ENCODE measurements at places on chromosomes 11 and 22. TPM values are rescaled to one million over a fixed set of nuclear protein-coding genes. Genes with fewer than 3 reads are reported as not detected.
A peak's percentile ranks its signal among the peaks of the same experiment; 100 is the strongest.

DNA sequence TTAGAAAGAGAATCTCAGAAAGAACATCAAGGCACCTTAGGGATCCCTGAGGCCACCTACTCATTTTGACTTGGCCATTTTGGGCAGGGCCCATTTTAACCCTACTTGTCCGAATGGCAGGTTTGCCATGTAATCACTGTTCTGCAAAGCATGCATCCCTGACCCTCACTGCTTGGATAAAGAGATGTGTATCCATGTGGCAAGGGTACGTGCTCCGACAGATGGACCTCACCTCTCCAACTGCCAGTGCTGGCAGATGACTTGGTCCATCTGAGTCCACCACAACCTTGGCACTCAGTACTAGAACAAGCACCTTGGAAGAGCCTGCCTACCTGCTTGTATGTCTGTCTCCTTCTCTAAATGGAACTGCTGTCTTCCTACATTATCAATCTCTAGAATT, 139.4 kb downstream of the SPATA19 start:
- H3K36me3 ChIP-seq: no peaks in the 10 kb centered on the region
- no peak for DNase-seq
- H3K27me3 ChIP-seq: peaks cover 17% of the 10 kb centered on the region

- no peaks in the 10 kb centered on the region for H3K36me3 ChIP-seq
- no peak overlapping the region for H3K27ac ChIP-seq
- H3K4me3 ChIP-seq: no peak overlapping the region
- no peaks in the 10 kb centered on the region for H3K4me1 ChIP-seq
Observed at GRCh38 chr11:44468345-44468988, 97.0 kb upstream of the CD82 start.

DNA sequence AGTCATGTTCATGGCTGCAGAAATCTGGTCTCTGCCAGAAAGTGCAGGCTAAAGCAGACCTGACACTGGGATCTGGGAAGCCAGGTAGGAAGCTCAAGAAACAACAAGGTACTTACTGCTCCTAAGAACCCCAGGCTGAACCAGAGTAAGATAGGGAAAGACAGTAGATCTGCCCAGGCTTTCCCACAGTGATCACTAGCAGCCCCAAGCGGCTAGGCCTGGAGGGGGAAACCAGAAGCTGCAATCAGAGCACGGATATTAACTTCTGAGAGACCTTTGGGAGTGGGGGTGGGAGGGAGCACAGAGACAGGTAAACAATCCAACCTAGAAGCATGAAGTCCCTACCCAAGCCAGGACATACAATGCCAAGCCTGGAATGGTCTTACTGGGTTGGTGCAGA, 135.2 kb upstream of the C11orf58 start:
- no peaks in the 10 kb centered on the region for H3K36me3 ChIP-seq
- no peaks in the 10 kb centered on the region for H3K4me1 ChIP-seq
- peaks cover 60% of the 10 kb centered on the region for H3K27me3 ChIP-seq
- H3K4me3 ChIP-seq: no peak overlapping the region

GRCh38 chr22:41028841-41029240, 63.6 kb upstream of the EP300 start:
- no peak overlapping the region for H3K4me3 ChIP-seq
- peak overlapping the region; percentile 33 for H3K27ac ChIP-seq
- DNase-seq: no peak
- H3K4me1 ChIP-seq: no peaks in the 10 kb centered on the region
- no peaks in the 10 kb centered on the region for H3K27me3 ChIP-seq

GRCh38 chr22:40235308-40235707, 57.6 kb downstream of the TNRC6B start:
- H3K27ac ChIP-seq: no peak overlapping the region
- no peak overlapping the region for H3K4me3 ChIP-seq
- no peaks in the 10 kb centered on the region for H3K27me3 ChIP-seq
- no peak for DNase-seq

DNA sequence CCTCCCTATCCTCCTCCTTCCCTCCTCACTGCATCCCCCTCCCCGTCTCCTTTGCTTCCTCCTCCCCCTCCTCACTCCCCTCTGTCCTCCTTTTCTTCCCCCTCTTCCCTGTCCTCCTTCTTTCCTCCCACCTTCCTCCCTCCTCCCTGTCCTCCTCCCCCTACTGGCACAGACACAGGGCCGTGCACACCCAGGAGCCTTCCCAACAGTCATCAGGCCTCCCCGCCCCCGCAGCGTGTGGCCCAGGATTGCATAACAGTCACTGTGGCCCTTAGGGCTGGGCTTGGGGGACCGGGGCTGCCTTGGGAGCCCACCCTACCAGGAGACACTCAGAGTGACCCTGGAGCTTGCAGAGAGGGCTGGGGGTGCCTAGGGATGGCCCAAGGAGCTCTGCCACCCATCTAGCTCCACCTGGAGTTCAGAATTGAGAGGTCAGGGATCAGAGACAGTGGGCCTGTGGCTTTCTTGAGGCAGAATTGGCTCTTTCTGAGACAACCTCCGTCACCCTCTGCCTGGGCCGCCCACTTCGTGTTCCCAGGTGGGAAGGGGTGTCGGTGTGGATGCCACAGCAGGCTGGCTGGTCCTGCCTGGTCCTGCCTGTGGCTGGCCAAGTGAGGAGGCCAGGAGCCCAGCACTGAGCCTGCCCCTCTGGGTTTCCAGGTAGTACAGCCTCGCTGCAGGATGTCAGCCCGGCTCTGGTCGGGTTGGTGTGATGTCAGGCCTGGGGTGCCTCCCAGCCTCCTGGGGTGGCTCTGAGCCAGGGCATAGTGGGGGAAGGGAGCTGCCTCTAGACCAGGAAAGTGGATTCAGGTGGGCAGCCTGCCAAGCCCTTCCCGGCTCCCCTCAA, 1.6 kb downstream of the SPI1 start:
- H3K27me3 ChIP-seq: no peaks in the 10 kb centered on the region
- H3K36me3 ChIP-seq: no peaks in the 10 kb centered on the region
- H3K27ac ChIP-seq: no peak overlapping the region
- H3K4me3 ChIP-seq: peak overlapping the region; percentile 51

- no peaks in the 10 kb centered on the region for H3K27me3 ChIP-seq
- no peak overlapping the region for H3K27ac ChIP-seq
- no peak for DNase-seq
- no peaks in the 10 kb centered on the region for H3K4me1 ChIP-seq
- H3K36me3 ChIP-seq: no peaks in the 10 kb centered on the region
Observed at GRCh38 chr11:8036002-8036802, 44.8 kb upstream of the TUB start.

GRCh38 chr22:44952863-44953746, 56.7 kb downstream of the PHF21B start:
- H3K27ac ChIP-seq: no peak overlapping the region
- no peak overlapping the region for H3K4me3 ChIP-seq
- no peak for DNase-seq
- H3K36me3 ChIP-seq: no peaks in the 10 kb centered on the region
- no peaks in the 10 kb centered on the region for H3K4me1 ChIP-seq
- no peaks in the 10 kb centered on the region for H3K27me3 ChIP-seq

- H3K36me3 ChIP-seq: no peaks in the 10 kb centered on the region
- DNase-seq: peak; percentile 59
- no peak overlapping the region for H3K4me3 ChIP-seq
- H3K27me3 ChIP-seq: peaks cover 5% of the 10 kb centered on the region
Observed at GRCh38 chr22:26416670-26417276, 12.3 kb upstream of the ASPHD2 start.

GRCh38 chr11:29019960-29020683, 911.9 kb downstream of the METTL15 start:
- H3K36me3 ChIP-seq: no peaks in the 10 kb centered on the region
- no peaks in the 10 kb centered on the region for H3K4me1 ChIP-seq
- DNase-seq: no peak
- H3K27ac ChIP-seq: no peak overlapping the region
- no peak overlapping the region for H3K4me3 ChIP-seq

- DNase-seq: no peak
- peak overlapping the region; percentile 68 for H3K27ac ChIP-seq
- H3K4me3 ChIP-seq: no peak overlapping the region
Observed at GRCh38 chr11:47389577-47390421, 11.5 kb upstream of the SPI1 start.

DNA sequence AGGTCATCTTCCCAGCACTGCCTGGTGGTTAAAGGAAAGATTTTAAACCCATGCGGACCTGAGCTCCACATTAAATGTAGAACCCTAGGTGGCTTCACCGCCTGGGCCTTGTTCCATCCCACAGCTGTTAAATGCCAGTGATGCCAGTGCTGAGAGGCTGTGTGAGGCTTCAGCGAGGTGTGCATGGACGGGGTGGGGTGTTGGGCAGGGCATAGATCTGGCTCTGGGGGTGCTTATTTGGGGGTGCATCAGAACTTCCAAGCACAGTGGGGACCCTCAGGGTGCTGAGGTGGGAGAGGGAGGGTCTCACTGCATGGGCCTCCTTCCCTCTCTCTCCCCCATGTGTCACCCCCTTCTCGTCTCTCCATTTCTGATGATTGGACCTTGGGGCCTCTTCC, 90.1 kb upstream of the B3GAT1 start:
- no peaks in the 10 kb centered on the region for H3K4me1 ChIP-seq
- H3K27me3 ChIP-seq: no peaks in the 10 kb centered on the region
- DNase-seq: no peak

GRCh38 chr11:38824573-38824972, 2226.5 kb upstream of the RAG2 start:
- H3K27ac ChIP-seq: no peak overlapping the region
- no peak overlapping the region for H3K4me3 ChIP-seq
- H3K27me3 ChIP-seq: no peaks in the 10 kb centered on the region
- H3K4me1 ChIP-seq: no peaks in the 10 kb centered on the region
- DNase-seq: no peak

DNA sequence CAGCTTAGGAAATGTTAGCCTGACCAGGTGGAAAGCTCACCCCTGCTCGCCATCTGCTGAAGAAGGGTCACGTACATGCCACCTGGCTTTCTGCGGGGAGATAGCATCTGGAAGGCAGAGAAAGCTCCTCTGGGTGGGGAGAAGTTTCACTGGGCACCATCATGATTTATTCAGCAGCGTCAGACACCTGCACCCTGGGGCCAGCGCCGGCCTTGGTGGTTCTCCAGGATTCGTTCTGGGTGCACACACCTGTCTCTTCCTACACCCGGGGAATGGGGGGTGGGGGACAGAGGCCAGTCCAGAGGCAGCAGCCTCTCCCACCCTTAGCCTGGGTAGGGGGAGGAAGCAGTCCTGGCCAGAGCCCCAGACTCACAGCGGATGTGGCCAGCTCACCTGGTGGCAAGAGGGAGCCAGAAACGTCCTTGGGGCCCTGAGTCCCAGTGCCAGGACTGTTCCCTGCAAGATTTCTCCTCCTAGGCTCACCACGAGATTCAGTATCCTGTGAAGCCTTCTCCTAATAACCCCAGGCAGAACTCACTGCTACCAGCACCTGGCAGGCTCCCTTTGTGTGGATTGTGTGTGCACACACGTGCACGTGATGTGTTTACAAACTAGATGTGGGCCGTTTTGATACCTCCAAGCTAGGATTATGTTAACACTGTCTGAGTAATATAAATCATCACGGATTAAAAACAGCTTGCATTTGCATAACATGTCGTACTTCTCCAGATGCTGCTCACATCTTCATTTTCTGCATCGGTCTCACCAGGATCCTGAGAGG, 17.3 kb upstream of the RASD2 start:
- H3K27ac ChIP-seq: no peak overlapping the region
- no peak overlapping the region for H3K4me3 ChIP-seq
- no peak for DNase-seq
- no peaks in the 10 kb centered on the region for H3K27me3 ChIP-seq
- H3K36me3 ChIP-seq: no peaks in the 10 kb centered on the region

DNA sequence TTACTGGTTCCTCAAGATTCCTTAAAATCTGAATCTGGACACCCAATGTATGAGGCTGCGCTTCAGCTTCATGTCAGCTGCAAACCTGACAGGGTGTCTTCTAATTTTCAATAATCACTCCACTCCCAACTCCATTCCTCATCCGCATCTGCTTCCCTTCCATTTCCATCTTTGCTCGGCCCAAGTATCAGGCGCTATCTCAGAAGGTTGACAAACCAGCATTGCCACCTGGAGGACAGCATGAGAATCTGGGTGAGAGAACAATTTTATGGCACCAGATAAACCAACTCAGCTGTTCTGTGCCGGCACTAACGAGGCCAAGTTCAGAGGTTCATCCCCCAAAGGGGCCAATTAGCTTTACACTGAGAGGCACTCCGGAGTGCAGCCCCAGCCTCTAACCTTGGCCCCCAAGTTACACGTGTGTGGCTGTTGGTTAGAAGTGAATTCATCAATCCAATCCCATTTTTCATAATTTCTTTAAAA, 79.1 kb upstream of the LMO2 start:
- no peak for DNase-seq
- no peaks in the 10 kb centered on the region for H3K27me3 ChIP-seq
- no peaks in the 10 kb centered on the region for H3K36me3 ChIP-seq
- H3K4me1 ChIP-seq: no peaks in the 10 kb centered on the region
- no peak overlapping the region for H3K4me3 ChIP-seq

GRCh38 chr11:115217726-115218311, 286.4 kb downstream of the CADM1 start:
- H3K4me1 ChIP-seq: no peaks in the 10 kb centered on the region

STK33 gene
- total RNA-seq: 2.4 TPM

GVQW3 gene
- 5.4 TPM for total RNA-seq

FADD gene
- 33.1 TPM for total RNA-seq

TEX54 gene
- 1.6 TPM for total RNA-seq

IL17REL gene
- total RNA-seq: not detected

POTEH gene
- not detected for total RNA-seq

LAMTOR1 gene
- 87.2 TPM for total RNA-seq

Data from breast epithelium (tissue), 4 donors.